ENCODE measurements at places on chromosomes 13 and 19.

DNA sequence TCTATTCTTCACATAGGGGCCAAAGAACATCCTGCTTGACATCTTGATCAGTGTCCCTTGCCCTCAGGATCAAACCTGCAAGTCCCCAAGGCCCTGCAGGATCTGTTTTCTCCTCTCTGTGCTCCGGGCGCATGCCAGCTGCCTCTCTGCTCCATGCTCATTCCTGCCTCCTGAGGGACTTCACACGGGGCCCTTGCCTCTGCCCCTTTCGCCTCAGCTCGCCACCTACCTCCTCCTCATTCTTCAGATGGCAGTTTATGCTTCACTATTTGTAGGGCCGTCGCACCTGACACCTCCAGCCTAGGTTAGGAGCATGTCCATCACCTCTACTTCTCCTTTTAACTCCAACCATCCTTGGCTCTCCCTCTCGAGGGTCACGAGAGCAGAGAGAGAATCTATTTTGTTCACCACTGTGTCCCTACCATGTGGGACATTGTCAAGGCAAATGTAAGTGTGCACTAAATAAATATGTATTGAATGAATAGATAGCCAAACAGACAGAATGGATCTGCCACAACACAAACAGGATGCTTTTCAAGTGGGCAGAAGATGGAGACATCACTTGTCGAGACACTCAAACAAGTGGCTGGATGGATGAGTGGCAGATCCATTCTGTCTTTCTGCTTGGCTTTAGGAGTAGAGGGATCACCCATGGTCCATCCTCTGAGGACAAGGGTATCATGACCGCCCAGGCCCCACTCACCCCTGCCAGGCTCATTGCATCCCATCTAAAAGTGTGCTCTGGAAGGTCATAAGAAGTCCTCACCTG, 29.6 kb downstream of the ACTN4 start:
- no peak for DNase-seq

GRCh38 chr13:36101157-36101556, 30.0 kb downstream of the DCLK1 start:
- DNase-seq = no peak

DNA sequence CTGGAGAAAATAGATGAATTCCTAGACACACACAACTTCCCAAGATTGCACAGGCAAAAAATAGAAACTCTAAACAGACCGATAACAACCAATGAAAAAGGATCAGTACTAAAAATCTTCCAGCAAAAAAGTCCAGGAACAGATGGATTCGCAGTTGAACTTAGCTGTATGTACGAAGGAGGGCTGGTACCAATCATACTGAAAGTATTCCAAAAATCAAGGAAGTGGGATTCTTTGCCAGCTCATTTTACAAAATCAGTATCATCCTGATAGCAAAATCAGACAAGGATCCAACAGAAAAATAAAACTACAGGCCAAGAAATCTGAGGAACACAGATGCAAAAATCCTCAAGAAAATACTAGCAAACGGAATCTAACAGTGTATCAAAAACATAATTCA, 6.5 kb upstream of the LILRB2 start:
- DNase-seq = no peak

- no peak for DNase-seq
Observed at GRCh38 chr19:44807652-44808462, 1.0 kb upstream of the BCAM start.

DNA sequence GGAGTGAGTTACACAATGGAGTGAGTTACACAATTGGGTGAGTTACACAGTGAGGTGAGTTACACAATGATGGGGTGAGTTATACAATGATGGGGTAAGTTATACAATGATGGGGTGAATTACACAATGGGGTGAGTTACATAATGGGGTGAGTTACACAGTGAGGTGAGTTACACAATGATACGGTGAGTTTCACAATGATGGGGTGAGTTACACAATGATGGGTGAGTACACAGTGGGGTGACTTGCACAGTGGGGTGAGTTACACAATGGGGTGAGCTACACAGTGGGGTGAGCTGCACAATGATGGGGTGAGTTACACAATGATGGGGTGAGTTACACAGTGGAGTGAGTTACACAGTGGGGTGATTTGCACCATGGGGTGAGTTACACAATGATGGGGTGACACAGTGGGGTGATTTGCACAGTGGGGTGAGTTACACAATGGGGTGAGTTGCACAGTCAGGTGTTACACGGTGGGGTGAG, 52.5 kb upstream of the GAS6 start:
- no peak for DNase-seq

GRCh38 chr13:28659621-28659970, 666 bp downstream of the POMP start:
- no peak for DNase-seq

GRCh38 chr19:44692379-44692721, 6.6 kb upstream of the CEACAM16 start:
- DNase-seq = no peak

GRCh38 chr19:11649941-11650340, 52.7 kb downstream of the ZNF627 start:
- no peak for DNase-seq

Data from Right ventricle myocardium superior (tissue), 1 donor.